ENCODE measurements at places on chromosomes 3 and 15.

DNA sequence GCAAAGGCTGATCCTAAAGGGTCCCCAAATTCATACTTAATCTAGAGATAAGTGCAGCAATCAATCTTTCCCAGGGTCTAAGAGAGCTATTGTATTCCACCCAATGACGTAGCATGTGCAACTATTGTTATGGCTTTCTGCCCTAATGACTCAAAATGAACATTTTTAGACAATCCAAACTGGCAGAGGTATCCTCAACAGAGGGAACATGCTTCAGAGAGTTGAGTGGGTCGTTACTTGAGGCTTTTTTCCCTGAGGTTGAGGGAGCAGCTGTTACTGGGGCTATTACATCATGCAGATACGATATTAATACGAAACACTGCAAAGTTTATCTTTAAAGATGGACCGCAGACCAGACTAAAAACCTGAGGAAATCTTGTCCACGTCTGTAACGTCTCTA is 278.3 kb upstream of the WNT5A start:
- DNase-seq, result no peak

- DNase-seq, result no peak
These were observed 113.4 kb downstream of the SLC49A4 start for GRCh38 chr3:122908251-122908650.

- DNase-seq, result no peak
These were observed 81.8 kb downstream of the LRRN1 start for GRCh38 chr3:3881050-3881449.

DNA sequence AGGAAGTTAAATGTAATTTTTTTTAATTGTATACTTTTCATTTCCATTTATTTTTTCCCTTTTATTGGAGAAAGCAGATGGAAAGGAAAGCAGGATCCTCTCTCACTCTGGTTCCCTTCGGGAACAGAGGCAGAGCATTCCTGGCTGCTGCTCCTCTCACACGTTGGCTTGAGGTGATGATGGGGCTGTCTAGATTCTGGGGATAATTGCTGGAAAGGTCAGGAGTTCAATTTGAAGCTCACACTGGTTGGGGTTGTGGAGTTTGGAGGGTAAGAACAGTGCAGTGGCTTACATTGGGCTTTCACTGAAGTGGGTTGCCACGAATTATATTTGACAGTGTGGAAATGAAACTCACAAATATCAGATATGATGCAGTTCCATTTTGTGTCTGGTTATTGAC is 57.6 kb downstream of the RARB start:
- no peak for DNase-seq

- DNase-seq, result no peak
These were observed 21.4 kb downstream of the CCDC13 start for GRCh38 chr3:42751609-42752008.

DNA sequence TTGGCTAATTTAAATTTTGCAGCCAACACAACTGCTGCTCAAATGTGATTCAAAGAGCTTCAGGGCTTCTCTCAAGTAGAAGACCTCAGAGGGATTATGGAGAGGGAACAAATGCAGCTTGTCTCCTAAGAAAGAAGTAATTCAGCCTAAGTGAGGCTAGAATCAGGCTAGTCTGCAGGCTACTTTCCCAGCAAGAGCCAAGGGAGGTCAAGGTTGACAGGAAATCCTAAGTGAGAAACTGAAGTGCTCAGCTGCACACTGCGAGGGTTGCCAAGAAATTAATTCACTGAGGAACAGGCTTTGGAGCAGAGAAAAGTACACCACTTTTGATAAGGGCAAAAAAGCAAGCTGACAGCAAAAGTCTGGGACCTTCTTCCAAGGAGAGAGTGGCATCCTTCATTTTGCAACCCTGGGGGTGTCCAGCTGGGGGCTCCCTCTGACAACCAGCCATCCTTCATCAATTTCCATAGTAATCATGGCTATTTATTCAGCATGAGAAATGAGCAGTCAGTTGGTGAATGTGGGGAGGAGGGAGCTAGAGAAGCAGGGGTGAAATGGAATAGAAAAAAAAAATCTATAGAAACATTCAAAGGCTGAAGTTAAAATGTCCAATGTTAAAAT is 646.4 kb upstream of the ADAMTS9 start:
- no peak for DNase-seq

DNA sequence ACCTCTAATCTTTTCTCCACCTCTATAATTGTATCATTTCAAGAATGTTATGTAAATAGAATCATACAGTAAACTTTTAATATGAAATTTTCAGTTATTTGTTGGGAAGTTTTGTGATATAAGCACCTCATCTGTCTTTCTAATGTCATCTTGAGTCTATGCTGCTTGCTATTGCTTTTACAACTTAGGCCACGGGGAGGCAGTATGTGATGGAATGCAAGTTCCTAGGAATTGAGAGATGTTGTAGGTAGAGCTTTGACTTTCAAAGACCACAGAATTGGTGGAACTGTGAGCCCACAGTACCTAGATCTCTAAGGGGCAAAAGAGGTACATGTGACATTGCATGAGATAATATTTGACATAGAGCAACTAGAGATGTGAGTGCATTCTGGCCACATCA is 328.3 kb downstream of the MFSD1 start:
- no peak for DNase-seq

DNA sequence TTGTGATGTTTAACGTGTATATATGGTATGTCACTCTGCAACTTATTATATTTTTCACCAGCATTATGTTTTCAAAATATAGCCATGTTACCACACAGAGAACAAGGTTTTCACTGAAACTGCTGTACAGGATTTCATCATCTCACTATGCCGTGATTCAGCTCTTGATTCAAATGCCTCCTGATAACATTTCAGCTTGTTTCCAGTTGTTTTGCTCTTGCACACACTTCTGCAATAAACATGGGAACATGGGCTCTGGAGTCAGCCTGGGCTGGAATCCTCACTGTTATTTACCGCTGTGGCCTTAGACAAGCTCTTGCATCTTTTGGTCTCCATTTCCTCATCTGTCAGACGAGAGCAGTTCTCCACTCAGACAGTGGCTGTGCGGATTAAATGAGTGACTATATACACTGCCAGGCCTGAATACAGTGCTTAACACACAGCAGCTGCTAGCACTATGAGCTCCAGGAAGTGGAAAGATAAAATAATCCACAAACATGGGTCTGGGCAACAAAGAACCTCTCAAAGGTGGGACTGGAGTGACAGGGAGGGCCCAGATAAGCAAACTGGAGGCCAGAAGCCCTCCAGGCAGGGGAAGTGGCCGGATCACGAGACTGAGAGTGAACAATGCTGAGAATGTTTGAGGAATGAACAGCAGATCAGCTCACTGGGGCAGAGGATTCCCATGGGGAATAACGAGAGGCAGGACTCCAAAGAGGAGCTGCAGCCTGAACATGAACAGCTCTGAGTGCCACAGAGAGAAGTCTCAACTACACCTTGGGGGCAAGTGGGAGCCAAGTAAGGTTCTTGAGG is 17.7 kb downstream of the NTRK3 start:
- no peak for DNase-seq

- no peak for DNase-seq
These were observed 218.5 kb upstream of the CMC1 start for GRCh38 chr3:28022916-28023315.

- no peak for DNase-seq
These were observed 333.1 kb upstream of the KCNMB2 start for GRCh38 chr3:178203165-178203564.

All from gastrocnemius medialis (tissue), 4 donors.